Activated naive CD4-positive, alpha-beta T cell treated with anti-CD3 and anti-CD28 coated beads, Interleukin-2, amount 50 U/mL, for 16 hours (primary cell): ENCODE measurements at places on chromosomes 12 and 14.
A peak's percentile ranks its signal among the peaks of the same experiment; 100 is the strongest.

DNA sequence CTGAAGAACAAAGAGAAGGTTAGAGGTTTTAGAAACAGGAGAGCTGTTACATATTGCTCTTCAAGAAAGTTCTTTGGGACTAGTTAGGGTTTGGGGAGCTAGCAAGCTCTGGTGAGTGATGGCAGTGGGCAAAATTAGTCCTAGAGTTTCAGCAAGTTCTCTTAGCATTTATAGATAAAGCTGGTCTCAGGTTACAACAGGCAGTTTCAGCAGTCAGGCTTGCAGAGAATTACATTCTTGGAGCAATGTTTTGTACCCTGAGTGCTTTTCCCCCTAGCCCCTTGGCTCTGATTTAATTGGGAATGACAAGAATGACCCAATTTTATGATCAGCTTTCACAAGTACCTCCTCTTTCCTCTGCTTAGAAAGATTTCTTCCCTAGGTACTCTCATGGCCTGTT is 21.4 kb upstream of the EID3 start:
- no peak for DNase-seq

DNA sequence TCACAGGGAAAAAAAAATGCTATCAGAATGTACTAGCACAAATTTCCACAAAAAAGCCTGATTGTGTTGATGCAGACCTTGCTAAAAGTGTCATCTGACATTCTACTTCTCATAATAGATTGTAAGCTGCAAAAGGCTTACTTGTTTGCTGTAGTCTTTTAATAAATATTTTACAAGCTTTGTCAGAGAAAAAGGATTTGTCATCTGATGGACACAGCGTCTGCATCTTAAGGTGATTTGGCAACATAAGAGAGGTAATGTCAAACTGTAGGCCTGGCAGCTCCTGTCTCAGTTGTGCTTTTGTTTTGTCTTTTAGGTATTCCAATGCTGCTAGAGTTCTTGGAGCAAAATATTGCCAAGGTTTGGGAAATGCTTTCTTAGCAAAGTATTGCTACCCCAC is 26.3 kb upstream of the KCNH3 start:
- DNase-seq = no peak

DNA sequence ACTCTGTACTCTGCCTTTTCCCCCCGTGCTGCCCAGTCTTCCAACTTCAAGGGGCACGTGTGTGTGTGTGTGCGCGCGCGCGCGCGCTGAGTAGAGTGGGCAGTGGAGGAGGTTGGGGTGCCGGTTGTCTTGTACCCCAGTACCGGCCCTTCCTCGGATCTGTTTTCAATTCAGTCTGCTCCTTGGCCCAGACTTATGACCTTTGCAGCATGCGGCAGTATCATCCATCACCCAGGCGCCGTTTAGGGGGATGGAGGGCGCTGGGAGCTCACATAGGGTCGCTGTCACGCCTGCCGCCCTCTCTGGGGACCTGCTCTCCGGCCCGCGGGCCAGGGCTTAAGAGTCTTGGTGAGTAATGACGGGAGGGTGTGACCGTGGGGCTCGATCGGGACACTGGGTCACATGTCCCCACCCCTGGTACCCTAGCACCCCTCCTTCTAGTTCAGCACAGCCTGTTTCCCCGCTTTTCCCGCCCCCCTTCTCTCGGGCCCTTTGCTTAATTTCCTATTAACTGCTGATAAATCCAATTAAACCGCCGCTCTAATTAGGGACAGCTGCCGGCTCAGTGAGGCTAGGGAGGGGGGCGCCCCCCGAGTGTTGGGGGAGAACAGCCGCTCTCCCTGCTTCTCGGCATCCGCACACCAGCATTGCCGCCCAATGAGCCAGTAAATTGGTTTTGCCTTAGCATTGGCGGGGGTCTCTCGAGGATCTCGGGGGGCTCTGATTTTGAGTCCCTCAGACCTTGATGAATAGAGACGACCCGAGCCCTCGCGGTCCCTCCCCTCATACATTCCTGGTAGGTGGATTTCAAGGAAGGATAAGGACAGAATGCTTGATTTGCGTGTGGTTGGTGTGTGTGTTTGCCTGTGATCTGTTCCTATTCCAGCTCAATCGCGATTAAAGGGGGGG is 9.3 kb downstream of the STAC3 start:
- no peak for DNase-seq

DNA sequence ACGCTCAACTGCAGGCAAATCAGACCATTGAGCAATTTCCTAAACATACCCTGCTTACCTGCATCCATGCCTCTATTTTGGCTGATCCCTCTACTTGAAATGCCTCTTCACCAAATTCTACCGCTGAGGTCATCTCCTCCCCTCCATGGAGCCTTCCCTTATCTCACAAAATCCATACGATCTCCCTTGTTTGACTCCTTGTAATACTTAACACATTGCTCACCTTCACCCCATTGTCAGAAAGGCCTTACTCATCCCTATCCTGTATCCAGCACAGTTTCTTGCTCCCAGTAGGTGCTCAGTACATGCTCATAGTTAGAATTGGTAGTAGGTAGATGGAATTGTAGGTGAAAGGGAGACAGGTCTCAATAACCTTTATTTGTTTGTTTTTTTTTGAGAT is 5.4 kb downstream of the DDN start:
- no peak for DNase-seq

DNA sequence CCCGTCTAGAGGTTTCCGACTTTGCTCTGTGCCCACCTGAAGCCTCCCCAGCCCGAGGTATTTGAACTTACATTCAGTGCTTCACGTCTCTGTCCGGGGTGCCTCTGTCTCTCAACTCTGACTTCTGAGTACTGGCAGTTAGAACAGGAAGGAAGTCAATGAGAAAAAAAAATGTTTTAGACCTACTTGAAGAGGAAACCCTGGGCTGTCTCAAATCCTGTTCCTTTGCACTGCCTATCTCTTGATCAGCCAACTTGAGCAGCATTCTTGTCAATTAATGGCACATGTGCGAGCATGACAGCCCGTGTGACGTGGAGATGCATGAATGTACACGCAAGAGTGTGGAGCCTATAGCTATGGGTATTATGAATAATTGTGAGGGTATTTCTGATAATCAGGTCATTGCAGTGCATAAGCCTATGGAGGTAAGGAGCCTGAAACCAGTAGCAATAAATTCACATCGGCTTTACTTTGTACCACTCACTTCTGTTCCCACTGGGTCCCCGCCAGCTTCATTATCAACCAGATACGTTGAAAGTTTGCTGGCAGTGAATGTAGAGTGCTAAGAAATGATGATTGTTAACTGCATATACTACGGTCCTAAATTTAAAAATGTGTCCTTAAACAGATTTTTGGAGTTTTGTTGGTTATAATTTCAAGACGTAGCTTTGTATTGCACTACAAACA is at the start of gene ARHGDIB:
TSS of gene ARHGDIB (minus strand) at position 136 of the 687 bp plus-strand sequence. CDS start 10,889 bp downstream, outside the sequence.
- peak; percentile 63 for DNase-seq

GRCh38 chr14:76163668-76164363 is 12.1 kb downstream of the GPATCH2L start:
- no peak for DNase-seq

DNA sequence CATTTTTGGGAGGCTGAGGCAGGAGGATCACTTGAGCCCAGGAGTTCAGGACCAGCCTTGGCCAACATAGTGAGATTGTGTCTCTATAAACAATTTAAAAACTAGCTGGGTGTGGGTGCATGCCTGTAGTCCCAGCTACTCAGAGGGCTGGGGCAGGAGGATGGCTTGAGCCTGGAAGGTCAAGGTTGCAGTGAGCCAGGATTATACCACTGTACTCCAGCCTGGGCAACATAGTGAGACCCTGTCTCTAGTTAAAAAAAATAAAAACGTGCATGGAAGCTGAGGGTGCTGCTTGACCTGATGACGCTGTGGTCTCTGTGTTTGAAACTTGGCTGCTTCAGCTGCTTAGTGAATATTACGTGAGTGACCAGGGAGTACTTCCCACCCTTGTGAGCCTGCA is 89.7 kb downstream of the PPP2R5C start:
- no peak for DNase-seq

- no peak for DNase-seq
Observed at GRCh38 chr12:88737838-88738472, 157.7 kb upstream of the KITLG start.

GRCh38 chr12:18165422-18165871 is 75.5 kb upstream of the RERGL start:
- DNase-seq = no peak

DNA sequence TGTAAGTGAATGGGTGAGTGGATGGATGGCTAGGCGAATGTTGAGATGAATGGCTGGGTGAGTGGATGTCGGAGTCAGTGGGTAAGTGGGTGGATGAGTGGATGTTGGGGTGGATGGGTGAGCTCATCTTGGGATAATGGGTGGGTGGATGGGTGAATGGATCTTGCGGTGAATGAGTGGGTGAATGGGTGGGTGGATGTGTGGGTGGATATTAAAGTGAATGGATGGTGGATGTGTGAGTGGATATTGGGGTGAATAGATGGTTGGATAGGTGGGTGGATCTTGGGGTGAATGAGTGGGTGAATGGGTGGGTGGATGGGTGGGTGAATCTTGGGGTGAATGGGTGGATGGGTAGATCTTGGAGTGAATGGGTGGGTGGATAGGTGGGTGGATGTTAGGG is 51.9 kb downstream of the CMKLR1 start:
- no peak for DNase-seq

DNA sequence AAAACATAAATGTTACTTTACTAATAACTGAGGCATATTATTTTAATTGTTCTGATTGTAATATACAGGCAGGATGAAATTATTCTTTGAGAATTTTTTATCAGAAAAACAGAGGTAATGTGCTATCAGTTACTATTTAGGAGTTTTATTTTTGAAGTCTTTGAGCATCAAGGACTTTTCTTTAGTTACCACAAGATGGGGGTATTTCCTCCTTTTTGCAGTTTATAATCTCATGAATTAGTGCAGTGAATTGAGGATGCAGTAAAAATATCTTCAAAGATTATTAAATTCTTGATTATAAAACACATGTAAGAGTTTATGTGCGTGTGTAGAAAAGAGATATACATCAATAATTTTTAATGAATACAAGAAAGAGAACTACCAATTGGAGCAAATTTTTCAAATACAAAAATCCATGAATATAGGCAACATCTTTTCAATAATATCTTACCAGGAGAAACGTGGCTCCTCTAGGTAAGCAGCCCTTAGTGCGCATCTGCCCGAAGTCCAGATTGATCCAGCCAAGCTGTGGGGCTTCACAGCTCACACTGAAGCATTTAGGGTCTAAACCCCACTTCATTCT is 71.6 kb downstream of the ERGIC2 start:
- no peak for DNase-seq

GRCh38 chr14:59305836-59306555 is 117.5 kb downstream of the DAAM1 start:
- no peak for DNase-seq

DNA sequence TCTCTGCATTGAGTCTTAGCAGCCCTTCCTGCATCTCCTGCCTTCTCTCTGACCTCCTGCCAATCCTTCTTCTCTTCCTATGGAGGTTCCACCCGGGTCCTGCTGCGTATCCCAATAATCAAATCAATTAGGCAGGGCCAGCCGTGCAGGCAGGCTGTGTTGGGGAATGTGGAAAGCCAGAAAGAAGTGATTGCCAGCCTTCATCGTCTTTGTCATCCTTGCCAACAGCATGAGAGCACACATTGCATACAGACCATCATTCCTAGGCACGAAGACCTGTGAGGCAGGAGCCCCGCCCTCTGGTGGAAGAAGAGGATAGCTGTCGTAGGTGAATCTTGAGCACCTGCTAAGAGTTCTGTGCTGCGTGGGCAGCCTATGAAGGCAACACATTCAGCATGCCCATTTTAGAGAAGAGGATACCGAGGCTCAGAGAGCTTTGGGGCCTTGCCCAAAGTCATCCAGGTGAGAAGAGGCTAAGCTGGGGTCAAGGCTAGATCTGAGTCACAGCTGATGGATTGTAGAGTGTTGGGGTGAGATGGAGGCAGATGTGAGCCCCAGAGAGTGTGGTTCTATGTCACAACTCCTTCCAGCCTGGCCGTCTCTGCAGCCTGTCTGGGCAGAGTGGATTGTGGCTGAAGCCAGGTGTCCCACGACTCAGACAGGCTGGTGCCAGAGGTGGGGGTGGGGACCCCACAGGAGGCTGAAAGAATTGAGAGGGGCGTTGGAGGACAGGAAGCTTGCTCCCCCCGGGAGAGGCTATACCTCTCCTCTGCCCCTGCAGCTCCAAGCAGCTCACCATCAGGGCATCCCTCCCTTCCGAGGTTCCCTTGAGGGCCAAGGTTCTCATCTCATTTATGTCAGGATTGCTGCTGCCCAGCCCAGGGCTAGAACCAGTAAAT is 12.7 kb downstream of the C14orf132 start:
- DNase-seq = no peak

DNA sequence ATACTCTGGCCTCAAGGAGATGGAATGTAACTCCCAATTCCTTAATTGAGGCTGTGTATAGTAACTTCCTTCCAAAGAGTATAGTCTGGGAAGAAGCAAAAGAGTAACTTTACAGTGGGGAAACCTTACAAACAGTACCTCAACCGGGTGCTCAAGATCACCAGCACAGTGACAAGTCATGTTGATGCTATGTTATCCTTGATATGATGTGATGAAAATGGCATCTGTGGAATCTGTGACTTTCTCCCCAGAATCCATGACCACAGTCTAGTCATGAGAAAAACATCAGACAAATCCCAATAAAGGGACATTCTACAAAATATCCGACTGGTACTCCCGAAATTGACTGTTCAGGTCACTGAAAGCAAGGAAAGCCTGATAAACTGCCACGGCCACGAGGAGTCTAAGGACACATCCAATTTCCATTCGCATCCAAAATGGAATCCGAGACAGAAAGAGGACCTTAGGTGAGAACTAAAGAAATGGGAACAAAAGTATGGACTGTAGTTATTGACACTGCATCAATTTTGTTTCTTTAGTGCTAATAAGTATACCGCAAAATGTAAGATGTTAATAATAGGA is 97.3 kb upstream of the FRMD6 start:
- DNase-seq = no peak

GRCh38 chr14:65910108-65910786 is 497.7 kb downstream of the FUT8 start:
- no peak for DNase-seq

DNA sequence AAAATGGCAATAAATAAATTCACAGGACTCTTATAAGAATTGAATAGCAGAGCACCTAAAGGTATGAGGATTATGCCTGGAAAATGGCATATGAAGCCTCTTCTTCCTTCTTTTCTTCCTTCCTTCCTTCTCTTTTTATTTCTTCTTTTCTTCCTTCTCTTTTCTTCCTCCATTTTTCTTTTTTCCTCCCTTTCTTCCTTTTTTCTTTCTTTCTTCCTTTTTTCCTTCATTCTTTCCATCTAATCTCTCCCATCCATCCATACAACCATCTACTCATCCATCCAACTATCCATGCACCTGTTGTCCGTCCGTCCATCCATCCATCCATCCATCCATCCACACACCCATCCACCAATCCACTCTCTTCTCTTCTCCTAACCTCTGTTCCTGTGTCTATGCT is 173.8 kb downstream of the TBX5 start:
- DNase-seq = no peak

DNA sequence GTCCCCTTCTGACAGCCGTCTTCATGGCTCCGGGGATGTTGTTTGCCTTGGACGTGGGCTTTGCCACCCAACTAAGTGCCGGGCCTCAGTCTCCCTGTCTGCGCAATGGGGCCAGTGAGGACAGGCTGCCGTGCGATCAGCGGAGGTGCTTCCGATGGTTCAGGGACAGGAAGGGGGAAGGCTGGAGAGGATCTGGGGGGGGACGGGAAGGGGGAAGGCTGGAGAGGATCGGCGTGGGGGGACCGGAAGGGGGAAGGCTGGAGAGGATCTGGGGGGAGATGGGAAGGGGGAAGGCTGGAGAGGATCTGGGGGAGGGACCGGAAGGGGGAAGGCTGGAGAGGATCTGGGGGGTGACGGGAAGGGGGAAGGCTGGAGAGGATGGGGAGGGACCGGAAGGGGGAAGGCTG is 3.4 kb downstream of the MMP17 start:
- no peak for DNase-seq
